ENCODE measurements at places on chromosomes 13 and 19.

DNA sequence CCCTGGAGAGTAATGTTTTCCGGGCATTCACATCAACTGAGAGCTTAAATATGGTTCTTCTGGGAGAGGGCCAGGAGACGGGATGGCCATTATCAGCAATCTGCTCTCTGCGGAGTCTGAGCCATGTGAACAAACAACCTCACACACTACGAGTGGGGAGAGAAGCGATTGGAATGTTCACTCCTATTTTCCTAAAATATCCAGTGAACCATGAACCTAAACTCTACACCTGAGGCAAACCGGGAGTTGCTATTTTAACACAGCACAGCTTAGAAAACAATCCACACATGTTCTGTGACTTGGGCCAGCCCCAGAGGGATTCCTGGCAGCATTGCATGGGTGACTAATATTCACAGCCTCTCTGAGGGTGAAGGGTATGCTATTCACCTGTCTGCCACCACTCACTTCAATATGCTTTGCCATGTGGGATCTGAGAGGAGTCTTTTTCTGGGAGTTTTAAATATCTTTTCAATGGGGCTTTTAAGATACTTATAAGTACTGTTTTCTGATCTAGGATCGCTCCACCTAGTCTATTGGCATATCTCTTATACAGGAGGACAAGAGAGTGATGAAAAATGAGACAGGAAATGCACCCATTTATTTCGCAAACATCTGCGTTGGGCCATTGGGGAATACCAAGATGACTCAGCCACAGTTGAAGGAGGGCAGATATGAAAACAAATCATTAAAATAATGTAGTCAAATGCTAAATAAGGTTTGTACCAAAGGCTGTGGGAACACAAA lies 72.6 kb upstream of the SERP2 start:
- H3K27me3 ChIP-seq = peaks cover 5% of the 10 kb centered on the region
- H3K27ac ChIP-seq = no peak overlapping the region
- H3K36me3 ChIP-seq = no peaks in the 10 kb centered on the region

DNA sequence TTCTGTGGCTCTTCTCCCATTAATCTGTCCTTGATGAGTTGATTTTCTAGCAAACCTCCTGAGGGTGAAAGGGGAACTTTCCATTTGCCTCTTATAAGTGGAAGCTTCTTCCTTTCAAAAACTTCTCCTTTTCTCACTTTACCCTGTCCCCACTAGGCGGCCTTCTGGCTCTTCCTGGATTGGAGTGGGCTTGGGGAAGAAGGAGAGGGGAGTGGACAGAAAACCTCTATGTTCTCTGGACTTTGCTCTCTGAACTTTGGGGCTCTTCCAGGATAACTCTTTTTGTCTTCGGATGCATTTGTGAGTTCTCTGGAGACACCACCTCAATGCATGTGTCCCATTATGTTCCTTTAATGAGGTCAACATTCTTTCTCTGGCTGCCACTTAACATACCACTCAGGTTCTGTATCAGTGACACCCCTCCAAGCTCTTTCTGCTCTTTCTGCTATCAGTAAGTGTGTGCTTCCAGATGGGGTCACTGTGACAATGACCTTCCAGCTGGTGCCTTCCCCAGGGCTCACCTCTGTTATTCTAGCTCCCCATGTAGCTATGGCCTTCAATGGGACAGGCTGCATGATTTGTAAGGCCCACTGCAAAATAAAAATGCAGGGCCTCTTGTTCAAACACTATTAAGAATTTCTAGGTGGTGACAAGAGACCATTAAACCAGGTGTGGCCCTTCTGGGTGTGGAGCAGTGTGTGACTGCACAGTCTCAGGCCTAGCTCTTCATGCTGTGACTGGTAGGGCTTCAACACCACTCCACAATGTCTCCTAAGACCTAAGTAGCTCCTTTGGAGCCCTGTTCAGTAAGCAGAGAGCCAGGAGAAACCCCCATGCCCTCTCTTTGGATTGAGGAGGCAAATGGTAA lies 389.2 kb downstream of the EFNB2 start:
- DNase-seq = no peak
- no peak overlapping the region for H3K4me3 ChIP-seq
- no peaks in the 10 kb centered on the region for H3K36me3 ChIP-seq
- no peaks in the 10 kb centered on the region for H3K4me1 ChIP-seq

- no peak overlapping the region for H3K27ac ChIP-seq
- no peak for DNase-seq
- H3K36me3 ChIP-seq = no peaks in the 10 kb centered on the region
- no peaks in the 10 kb centered on the region for H3K27me3 ChIP-seq
Observed at GRCh38 chr19:56321254-56321988, 6.8 kb upstream of the ZSCAN5A start.

GRCh38 chr19:2538096-2538757 lies 62.3 kb downstream of the GADD45B start:
- H3K4me3 ChIP-seq = no peak overlapping the region
- H3K36me3 ChIP-seq = no peaks in the 10 kb centered on the region
- H3K4me1 ChIP-seq = peaks cover 28% of the 10 kb centered on the region
- no peak overlapping the region for H3K27ac ChIP-seq
- no peak for DNase-seq
- no peaks in the 10 kb centered on the region for H3K27me3 ChIP-seq

DNA sequence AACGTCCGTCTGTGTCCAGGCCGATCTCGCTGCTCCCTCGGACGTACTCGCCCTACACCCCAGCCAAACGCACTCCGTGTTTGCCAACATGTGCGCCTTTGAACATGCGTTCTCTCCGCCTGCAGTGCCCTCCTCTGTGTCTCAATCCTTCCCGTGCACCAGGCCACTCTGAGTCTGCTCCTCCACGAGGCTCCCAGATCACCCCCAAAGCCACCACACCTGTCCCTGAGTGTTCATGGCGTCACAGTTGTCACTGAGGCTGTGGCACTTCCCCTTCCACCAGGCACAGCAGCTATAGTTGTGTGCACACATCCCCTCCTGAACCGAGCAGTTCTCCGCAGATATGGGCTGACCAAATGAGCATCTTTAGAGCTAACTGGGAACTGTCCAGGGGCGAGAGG lies 35.6 kb downstream of the RASA3 start:
- H3K36me3 ChIP-seq = peaks cover 28% of the 10 kb centered on the region
- DNase-seq = no peak
- peaks cover 3% of the 10 kb centered on the region for H3K4me1 ChIP-seq
- H3K27ac ChIP-seq = no peak overlapping the region
- no peaks in the 10 kb centered on the region for H3K27me3 ChIP-seq

- H3K27ac ChIP-seq = peak overlapping the region; percentile 98
- peaks cover 26% of the 10 kb centered on the region for H3K4me1 ChIP-seq
- peak; percentile 75 for DNase-seq
- peaks cover 26% of the 10 kb centered on the region for H3K36me3 ChIP-seq
- H3K4me3 ChIP-seq = peak overlapping the region; percentile 98
Observed at GRCh38 chr19:1882089-1882785, 3.1 kb downstream of the ABHD17A start.

DNA sequence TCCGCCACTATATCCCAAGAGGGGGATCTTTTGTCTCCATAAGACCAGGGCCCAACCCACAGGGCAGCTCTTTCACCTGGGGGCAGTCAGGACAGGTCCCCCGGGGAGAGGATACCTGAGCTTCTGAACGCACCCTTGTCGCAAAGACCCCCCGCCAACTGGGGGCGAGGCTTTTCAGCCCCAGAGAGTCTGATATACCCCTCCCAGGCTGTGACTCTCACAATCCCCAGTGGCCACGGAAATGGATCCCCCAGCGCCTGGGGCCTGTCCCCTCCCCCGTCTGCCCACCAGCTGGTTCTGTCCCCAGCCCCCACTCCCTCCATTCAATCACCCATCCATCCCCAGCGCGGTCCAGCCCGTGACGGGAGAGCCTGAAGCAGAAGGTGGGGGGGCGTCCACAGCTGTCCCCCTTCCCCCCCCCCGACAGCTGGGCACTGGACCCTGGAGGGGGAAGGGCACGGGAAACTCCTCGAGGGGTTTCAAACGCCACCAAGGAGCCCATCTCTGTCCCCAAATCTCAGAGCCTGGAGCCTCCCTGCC lies 823 bp downstream of the DOCK6 start:
- H3K4me1 ChIP-seq = no peaks in the 10 kb centered on the region
- DNase-seq = no peak
- H3K4me3 ChIP-seq = no peak overlapping the region

DNA sequence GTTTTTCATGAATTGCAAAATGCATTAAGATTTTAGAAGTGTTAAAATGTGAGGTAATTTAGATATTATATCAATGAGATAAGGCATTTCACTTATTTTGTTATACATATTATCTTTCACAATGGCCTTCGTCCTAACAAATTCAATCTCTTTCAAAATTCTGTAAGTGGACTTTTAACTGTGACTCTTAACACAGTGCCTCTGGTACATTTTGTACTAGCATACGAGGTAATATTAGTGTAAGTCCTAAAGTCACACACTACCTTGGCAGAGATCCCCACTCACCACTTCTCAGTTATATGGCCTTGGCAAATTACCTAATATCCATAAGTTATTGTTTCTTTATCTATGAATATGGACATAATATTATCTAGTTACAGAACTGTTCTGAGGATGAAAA lies 101.3 kb upstream of the SLITRK6 start:
- H3K36me3 ChIP-seq = no peaks in the 10 kb centered on the region
- no peak overlapping the region for H3K27ac ChIP-seq
- no peaks in the 10 kb centered on the region for H3K27me3 ChIP-seq
- DNase-seq = no peak
- H3K4me1 ChIP-seq = no peaks in the 10 kb centered on the region
- H3K4me3 ChIP-seq = no peak overlapping the region

DNA sequence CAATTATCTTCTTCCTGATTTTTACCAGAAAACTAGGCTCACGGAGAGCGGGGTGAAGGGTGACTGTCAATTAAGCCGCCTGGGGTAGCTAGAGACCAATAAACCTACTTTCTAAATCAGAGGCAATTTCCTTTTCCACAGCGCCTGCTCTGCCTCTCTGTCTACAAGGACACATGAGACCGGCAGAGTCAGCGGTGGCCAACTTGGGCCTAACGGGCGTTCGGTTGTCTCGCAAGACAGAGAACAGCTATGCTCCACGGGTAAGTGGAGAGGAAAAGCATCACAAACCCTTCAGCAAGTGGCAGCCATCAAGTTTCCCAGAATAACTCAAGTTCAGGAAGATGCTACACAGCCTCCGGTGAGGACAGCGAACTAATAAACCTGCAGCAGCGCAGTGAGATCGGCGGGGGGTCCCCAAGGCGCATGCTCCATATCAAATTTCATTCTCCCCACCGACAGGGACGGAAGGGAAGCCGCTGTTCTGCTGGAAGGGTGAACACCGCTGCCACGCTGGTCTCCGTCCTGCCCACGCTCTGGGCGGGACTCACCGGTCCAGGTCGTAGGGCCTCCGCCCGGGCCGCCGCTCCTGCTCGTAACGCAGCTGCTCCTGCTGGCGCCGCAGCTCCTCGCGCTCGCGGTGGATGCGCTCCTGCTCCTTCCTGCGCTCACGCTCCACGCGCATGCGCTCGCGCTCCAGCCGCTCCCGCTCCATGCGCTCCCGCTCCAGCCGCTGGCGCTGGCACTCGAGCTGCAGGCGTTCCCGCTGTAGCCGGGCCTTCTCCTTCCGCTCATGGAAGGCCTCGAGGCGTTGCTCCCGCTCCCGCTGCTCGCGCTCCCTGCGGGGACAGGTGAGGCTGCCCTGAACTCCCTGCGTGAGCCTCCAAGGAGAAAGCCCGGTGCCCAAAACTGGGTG lies 25.8 kb upstream of the TINCR start:
- H3K27me3 ChIP-seq = no peaks in the 10 kb centered on the region
- H3K4me1 ChIP-seq = peaks cover 3% of the 10 kb centered on the region
- no peak for DNase-seq
- H3K4me3 ChIP-seq = no peak overlapping the region

- H3K4me1 ChIP-seq = peaks cover 12% of the 10 kb centered on the region
- no peak overlapping the region for H3K4me3 ChIP-seq
- no peak for DNase-seq
- H3K27me3 ChIP-seq = no peaks in the 10 kb centered on the region
Observed at GRCh38 chr13:40231311-40231710, 435.1 kb downstream of the FOXO1 start.

DNA sequence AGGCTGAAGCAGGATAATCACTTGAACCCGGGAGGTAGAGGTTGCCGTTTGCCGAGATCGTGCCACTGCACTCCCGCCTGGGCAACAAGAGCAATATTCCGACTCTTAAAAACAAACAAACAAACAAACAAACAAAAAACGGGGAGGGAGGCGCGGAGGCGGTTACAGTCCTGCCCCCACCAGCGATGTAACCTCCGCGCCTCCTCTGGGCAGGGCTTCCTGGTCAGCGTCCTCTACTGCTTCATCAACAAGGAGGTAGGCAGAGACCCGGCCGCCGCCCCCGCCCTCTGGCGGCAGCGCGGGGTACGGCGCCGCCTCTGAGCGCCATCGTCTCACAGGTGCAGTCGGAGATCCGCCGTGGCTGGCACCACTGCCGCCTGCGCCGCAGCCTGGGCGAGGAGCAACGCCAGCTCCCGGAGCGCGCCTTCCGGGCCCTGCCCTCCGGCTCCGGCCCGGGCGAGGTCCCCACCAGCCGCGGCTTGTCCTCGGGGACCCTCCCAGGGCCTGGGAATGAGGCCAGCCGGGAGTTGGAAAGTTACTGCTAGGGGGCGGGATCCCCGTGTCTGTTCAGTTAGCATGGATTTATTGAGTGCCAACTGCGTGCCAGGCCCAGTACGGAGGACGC lies 10.2 kb downstream of the SNRPD2 start:
- H3K27ac ChIP-seq = peak overlapping the region; percentile 87
- peaks cover 16% of the 10 kb centered on the region for H3K4me1 ChIP-seq
- peaks cover 5% of the 10 kb centered on the region for H3K27me3 ChIP-seq
- peaks cover 22% of the 10 kb centered on the region for H3K36me3 ChIP-seq
- peak overlapping the region; percentile 84 for H3K4me3 ChIP-seq

DNA sequence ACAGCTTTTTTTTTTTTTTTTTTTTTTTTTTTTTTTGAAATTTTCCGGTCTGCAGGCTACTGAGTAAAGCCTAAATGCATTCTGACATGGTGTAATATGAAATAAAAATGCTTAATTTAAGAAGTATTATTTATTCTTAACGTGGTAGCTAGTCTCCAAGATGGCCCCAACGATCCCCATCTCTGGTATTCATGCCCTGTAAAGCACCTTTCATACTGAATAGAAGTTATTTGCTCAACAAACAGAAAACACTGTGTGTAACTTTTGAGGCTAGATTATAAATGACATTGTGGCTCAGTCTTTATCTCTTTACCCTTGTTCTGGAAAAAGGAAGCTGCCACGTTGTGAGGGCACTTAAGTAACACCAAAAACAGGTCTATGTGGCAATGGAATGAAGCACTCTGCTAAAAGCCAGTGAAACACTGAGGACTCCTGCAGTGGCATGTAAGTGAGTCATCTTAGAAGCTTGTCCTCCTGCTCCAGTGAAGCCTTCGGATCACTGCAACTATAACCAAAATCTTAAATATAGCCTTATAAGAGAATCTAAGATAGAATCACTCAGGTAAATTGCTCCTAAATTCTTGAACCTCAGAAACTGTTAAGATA lies 128.7 kb downstream of the UGGT2 start:
- no peaks in the 10 kb centered on the region for H3K36me3 ChIP-seq
- no peaks in the 10 kb centered on the region for H3K27me3 ChIP-seq
- H3K4me1 ChIP-seq = no peaks in the 10 kb centered on the region

DNA sequence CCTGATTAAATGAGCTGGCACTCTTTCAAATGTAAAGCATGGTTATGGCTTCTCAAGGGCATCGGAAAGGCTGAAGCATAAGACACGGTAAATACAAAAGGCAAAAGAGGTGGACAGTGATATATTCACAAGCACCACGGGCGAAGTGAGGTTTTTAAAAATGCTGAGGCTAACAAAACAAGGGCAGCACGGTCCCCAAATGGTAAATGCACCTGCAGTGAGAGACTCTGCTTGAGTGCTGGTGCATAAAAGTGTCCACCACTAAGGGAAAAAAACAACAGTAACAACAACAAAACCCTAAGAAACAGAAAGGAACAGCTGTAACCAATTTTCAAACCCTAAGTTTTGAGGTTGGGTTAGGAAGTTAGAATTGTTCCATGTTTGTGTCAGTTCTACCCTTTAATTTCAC lies 234.9 kb downstream of the PCDH9 start:
- H3K4me3 ChIP-seq = no peak overlapping the region
- DNase-seq = no peak
- no peaks in the 10 kb centered on the region for H3K36me3 ChIP-seq
- no peak overlapping the region for H3K27ac ChIP-seq
- peaks cover 2% of the 10 kb centered on the region for H3K4me1 ChIP-seq
